AG04449 (cell line): ENCODE measurements at places on chromosomes 11 and 22.

GRCh38 chr22:32754413-32755041, 47.0 kb upstream of the TIMP3 start:
- no peak for DNase-seq

DNA sequence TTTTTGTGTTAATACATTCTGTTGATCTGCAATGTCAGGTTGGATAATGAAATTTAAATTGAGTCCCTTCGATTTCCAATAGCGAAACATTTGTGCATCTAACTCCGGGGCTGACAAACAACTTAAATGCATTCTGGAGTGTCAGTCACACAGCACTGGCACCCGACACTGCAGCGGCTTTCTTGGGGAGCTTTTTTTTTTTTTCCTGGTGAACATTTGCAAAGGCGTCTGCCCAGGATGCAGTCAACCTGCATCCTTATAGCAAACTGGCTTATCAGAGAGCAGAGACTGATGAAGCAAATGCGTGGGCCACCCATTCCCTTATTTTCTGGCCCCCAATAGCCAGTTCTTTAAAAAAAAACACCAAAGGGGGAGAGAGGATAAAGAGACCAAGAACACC, 1167.7 kb downstream of the LRRC4C start:
- no peak for DNase-seq

GRCh38 chr11:6237266-6237665, 1.6 kb upstream of the CNGA4 start:
- no peak for DNase-seq

- no peak for DNase-seq
These were observed 41.3 kb downstream of the CDKN1C start for GRCh38 chr11:2844116-2844842.

- no peak for DNase-seq
These were observed 132.4 kb downstream of the TENM4 start for GRCh38 chr11:79308429-79308828.

GRCh38 chr11:121119440-121119839, 18.4 kb downstream of the TECTA start:
- no peak for DNase-seq

- no peak for DNase-seq
These were observed 3.4 kb upstream of the MOGAT2 start for GRCh38 chr11:75714211-75714610.

DNA sequence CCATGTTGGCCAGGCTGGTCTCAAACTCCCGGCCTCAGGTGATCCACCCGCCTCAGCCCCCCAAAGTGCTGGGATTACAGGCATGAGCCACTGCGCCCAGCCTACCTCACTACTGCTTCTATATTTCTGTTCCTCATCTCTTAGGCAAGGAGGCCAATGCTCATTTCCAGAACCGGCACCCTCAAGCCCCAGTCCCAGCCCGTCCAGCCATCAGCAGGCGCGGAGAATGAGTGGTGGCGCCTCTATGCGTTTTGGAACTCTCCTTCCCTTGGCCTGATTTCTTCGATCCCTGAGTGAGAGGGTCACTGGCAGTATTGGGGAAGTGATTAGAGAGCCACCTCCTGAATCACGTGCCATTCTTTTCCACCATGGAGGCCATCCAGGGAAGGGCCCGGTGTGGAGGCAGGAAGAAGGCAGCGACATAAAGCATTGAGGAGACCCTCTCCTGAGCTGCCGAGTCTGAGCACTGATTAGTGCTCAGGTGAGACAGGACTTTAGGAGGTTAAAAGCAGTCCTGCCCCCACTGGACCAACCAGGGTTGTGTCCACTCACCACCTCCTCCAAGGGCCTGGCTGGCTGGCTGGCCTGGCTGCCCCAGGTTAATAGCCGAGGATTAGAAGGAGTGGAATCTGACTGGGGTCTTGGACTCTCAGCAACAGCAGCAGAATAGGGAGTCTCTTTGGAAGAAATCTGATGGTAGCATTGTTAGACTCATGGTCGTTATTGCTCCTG, 8.7 kb downstream of the GRIK4 start:
- DNase-seq: no peak
